ENCODE measurements at places on chromosomes 13 and 19.
A peak's percentile ranks its signal among the peaks of the same experiment; 100 is the strongest.

DNA sequence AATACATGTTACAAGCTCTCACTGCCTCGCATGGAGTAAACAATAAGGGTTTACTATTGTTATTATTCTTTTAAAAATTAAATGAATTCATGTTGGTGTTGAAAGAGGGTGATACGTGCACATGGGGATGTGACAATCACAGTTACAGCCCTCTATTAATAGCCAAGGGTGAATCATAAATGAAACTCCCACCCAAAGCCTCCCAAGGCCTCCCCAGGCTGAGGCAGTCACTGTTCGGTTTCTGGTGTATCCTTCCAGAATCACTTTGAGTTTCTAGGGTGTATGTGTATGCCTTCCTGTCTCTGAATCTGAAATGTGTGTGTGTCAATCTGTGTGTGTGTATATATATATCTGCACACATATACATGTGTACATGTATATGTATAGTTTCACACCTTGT, 73.4 kb downstream of the AKAP11 start:
- DNase-seq, result no peak

GRCh38 chr19:35144600-35145436, 1.8 kb downstream of the FXYD7 start:
- no peak for DNase-seq

DNA sequence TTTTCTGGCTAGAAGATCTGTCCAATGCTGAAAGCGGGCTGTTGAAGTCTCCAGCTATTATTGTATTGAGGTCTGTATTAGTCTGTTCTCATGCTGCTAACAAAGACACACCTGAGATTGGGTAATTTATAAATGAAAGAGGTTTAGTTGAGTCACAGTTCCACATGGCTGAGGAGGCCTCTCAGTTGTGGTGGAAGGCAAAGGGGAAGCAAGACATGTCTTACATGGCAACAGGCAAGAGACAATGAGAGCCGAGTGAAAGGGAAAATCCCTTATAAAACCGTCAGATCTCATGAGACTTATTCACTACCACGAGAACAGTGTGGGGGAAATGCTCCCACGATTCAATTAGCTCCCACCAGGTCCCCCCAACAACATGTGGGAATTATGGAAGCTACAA, 980.4 kb downstream of the SLITRK5 start:
- DNase-seq, result no peak

GRCh38 chr19:10769533-10770491, 51.9 kb downstream of the DNM2 start:
- DNase-seq, result no peak

- no peak for DNase-seq
Observed at GRCh38 chr13:106573868-106574267, 5.9 kb upstream of the ARGLU1 start.

GRCh38 chr13:98221234-98221633, 44.2 kb upstream of the RNF113B start:
- no peak for DNase-seq

DNA sequence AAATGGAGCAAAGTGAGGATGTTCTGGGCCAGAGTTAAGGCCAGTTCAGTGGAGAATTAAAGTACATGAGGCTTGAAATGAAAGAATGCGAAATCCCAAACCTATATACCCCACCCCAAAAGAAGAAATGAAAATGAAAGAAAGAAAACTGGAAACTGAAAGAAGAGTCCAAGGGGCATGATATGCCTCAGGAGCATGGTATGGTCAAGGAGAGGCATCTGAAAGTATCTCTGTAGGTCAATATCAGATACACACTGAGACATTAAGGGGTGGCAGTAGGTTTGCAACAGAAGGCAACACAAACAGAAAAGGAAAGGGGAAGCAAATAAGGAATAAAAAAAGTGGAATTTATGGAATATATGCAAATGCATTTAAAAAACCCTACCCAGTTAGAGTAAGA, 166.5 kb downstream of the COG6 start:
- DNase-seq, result no peak

- no peak for DNase-seq
Observed at GRCh38 chr13:21130116-21130515, 46.2 kb downstream of the SKA3 start.

- no peak for DNase-seq
Observed at GRCh38 chr19:18504886-18505610, 16.8 kb downstream of the ELL start.

DNA sequence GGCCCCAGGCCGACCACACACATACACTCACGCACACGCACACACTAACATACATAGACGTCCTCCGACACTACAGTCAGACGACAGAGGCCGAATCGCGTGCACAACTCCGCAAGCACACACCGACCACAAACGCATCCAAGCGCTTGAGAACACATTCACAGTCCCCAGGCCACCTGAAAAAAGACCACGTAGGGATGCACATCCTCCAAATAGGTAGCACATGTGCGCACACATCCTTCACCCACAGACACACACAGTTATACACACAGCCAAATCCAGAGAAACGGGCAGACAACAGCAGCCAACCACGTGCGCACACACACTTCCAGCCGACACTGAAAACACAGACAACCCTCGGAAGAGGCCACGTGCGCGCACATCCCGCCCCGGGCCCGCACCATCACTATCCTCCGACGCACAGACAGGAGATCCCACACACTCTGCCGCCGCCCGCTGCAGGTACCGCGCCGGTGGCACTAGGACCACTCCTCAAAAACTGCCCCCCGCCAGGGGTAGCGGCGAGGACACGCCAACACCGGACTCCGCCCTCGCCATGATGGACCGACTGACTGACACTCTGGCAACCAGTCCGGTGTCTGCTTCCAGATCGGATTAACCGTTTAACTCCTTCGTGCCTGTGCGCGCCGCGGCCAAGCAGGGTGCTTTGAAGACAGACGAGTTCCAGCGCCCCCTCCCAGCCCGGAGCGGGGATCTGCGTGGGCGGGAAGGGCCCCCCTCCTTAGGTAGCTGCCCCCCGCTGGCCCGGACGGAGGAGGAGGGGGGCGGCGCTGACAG, 493 bp upstream of the PDE4A start:
- DNase-seq, result peak; percentile 63

DNA sequence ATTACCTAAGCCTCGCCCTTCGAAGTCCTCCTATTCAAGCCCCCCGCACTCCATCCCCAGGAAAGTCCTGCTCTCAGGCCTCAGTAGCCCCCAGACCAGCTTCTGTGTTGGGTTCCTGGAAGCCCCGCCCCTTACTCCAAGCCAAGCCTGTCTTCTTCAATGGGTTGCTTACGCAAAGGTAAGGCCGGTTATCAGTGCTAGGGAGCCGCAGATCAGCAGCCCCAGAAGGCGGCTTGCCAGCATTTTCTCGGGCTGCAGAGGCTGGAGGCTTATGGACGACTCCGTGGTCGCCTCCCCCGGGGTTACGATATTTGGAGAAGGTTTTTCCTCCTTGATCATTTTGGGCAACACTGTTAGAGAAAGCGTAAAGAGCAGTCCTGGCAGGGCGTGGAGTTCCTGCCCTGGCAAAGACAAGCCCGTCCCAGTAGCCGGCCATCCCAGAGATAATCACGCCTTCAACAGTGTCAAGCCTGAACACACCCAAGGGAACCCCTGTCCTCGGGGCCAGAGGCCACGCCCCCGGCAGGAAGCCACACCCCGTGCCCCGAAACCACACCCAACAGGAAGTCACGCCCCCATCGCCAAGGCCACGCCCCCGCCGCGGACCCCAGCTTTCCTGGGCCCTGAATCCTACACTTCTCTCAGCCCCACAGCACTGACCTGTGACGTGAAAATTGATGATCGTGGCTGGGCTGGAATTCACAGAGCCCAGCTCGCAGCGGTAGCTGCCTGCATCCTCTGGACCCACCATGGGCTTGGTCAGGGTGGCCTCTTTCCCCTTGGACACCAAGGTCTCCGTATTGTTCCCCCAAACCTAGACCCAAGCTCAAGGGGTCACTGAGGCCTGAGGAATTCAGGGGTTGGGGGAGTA, 954 bp upstream of the RASIP1 start:
- no peak for DNase-seq

GRCh38 chr13:21529146-21529893, 70.2 kb upstream of the ZDHHC20 start:
- no peak for DNase-seq

DNA sequence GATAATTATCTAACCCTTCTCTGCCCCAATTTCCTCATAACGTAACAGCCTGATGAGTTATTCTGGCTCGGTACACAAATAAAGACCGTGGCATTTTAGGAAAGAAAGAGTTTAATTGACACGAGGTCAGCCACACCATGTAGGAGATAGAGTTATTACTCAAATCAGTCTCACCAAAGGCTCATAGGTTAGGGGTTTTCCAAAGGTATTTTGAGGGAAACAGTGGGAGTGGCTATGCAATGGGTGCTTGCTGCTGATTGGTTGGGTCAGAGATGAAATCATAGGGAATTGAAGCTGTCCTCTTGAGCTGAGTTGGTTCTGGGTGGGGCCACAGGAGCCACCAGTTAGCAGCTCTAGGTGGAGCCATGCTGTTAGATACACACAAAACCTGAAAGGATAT, 137.5 kb downstream of the FREM2 start:
- no peak for DNase-seq
